ENCODE measurements at places on chromosomes 3 and 15. TPM values are rescaled to one million over a fixed set of nuclear protein-coding genes. Genes with fewer than 3 reads are reported as not detected.

THPO gene
- total RNA-seq, result 0.85 TPM

DNA sequence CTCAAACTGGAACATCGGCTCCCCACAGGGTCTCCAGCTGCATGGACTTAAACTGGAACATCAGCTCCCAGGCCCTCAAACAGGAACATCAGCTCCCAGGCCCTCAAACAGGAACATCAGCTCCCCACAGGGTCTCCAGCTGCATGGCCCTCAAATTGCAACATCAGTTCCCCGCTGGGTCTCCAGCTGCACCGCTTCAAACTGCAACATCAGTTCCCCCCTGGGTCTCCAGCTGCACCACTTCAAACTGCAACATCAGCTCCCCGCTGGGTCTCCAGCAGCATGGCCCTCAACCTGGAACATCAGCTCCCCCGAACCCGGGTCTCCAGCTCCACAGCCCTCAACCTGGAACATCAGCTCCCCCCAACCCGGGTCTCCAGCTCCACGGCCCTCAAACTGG lies 82.0 kb downstream of the TFRC start:
- DNase-seq, result no peak

- DNase-seq, result no peak
Measured at GRCh38 chr15:84811828-84812227, 5.3 kb upstream of the ALPK3 start.

DNA sequence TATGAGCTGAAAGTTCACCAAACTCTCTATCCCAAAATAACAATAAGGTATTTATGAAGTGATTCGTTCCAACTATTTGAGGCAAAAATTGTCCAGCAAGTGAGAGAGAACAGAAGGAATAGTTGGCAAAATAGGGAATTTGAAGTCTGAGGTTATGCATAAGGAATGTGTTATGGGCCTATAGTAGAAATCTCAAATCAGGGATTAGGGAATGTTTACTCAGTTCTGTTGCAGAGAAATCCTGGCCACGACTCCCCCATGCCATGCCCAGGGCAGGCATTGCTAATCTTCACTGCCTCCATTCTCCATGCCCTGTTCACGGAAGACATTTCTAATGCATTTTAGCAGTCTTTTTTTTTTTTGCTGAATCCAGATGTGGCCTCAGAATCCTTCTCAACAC lies 58.6 kb downstream of the FLNB start:
- no peak for DNase-seq

GRCh38 chr3:45168451-45168850 lies 22.3 kb upstream of the CDCP1 start:
- DNase-seq, result no peak

GOLGA8M gene
- 4.9 TPM for total RNA-seq

C3orf49 gene
- not detected for total RNA-seq

FAM43A gene
- 11.4 TPM for total RNA-seq

DNA sequence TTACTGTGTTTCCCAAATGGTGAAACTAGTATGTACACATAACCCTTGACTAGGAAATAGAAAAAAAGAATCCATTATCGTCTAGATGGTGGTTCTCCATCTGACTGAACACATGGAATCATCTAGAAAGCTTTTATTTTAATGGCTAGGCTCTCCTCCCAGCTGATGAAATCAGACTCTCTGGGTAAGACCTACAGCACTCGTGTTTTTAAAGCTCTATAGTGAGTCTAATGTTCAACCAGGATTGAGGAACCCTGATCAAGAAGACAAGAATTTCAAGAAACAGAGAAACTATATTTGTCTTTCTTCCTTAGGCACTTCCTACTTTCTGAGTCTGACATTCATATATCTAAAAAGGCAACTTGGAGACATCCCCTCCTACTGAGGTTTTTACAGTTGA lies 118.8 kb downstream of the TMCO5A start:
- DNase-seq, result no peak

PLXNA1 gene
- 29.0 TPM for total RNA-seq

SNAP23 gene
- 55.0 TPM for total RNA-seq

DNA sequence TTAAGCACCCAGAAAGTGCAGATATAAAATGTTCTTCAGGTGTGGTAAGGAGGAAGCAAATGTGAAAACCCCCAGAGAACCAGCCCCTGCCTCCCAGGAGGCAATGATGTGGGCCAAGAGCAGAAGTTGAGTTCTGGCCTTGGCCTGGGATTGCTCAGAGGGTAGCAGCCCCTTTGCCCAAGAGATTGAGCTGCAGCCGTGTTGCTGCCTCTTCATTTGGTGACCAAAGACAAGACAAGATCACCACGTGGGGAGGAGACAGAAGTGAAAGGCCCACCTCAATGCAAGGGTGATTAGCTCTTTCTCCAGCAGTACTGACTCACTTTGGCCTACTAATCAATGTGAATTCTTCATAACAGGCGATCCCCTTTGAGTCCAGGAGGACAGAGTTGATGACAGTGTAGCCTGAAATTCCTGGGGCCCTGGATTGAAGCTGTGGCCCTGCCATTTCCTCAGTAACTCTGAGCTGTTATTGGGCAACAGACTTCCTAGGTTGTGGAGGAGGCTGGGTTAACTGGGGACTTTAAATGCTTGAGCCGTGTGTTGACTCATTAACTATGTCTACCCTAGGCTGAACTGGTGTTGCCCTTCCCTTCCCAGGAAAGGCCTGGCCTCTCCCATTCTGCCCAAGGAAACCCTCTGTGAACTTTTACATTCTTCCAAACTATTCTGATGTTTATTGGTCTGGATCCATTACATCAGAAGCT lies 86.5 kb downstream of the ST6GAL1 start:
- no peak for DNase-seq

DNA sequence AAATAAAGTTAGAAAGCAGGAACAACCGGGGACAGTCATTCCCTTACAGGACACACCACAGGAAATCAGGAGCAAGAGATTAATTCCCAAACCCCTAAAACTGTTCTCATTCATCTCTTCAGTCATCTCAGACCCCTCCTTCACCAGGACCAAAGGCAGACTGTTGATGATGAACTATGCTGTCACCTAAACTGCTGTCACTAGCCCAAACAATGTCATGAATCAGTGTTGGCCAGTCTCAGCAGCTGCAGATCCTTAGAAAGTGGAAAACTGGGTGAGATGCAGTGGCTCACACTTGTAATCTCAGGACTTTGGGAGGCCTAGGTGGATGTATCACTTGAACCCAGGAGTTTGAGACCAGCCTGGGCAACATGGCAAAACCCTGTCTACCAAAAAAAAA lies 909.6 kb downstream of the ROBO1 start:
- peak; percentile 49 for DNase-seq

MOBP gene
- 0.16 TPM for total RNA-seq

GRCh38 chr3:52520716-52521487 lies 12.8 kb downstream of the NT5DC2 start:
- DNase-seq, result peak; percentile 67

GRCh38 chr15:68666812-68667450 lies 88.1 kb downstream of the CORO2B start:
- DNase-seq, result no peak

- DNase-seq, result no peak
Measured at GRCh38 chr3:126418661-126419131, 24.0 kb downstream of the CFAP100 start.

CFAP100 gene
- total RNA-seq, result not detected

MME gene
- total RNA-seq, result 8.4 TPM

SUSD5 gene
- total RNA-seq, result 13.8 TPM

DNA sequence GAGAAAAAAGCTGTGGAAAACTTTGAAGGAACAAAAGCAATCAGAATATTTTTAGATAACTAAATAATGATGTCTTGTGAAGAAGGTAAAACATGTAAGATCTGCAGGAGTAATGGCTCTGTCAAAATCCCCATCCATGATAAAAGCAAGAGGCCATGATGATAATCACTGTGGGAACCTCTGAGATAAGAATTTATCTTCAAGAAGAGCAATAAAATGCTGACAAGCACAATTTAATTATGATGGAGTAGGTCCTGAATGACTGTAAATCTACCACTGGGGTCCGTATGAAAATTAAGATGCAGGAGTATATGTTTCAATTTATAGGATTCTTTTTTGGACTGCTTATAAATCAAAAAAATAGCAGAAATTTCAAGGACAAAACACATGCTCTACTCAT lies 68.3 kb upstream of the CHMP2B start:
- no peak for DNase-seq

DNA sequence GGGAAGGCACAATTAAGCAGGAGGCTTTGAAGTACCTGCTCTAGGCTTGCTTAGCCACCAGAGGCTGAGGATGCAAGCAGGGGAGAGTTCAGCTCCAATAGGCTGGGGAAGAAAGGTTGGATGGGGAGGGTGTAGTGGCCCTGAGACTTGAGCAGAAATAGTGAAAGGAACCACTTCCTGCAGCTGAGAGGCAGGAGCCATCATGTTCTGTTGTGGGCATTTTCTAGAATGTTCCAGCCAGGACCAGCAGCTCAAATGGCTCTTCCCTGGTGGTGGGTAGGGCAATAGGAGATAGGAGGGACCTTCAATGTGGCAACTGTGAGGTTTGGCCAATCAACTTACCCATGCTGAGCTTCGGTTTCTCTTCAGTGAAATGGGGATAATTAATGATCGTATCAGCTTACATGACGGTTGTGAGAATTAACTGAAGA lies 79.1 kb upstream of the CGNL1 start:
- DNase-seq, result no peak

- no peak for DNase-seq
Measured at GRCh38 chr3:113193288-113193687, 18.1 kb upstream of the BOC start.

GRCh38 chr3:167862104-167862730 lies 126.7 kb downstream of the SERPINI1 start:
- DNase-seq, result no peak

DNA sequence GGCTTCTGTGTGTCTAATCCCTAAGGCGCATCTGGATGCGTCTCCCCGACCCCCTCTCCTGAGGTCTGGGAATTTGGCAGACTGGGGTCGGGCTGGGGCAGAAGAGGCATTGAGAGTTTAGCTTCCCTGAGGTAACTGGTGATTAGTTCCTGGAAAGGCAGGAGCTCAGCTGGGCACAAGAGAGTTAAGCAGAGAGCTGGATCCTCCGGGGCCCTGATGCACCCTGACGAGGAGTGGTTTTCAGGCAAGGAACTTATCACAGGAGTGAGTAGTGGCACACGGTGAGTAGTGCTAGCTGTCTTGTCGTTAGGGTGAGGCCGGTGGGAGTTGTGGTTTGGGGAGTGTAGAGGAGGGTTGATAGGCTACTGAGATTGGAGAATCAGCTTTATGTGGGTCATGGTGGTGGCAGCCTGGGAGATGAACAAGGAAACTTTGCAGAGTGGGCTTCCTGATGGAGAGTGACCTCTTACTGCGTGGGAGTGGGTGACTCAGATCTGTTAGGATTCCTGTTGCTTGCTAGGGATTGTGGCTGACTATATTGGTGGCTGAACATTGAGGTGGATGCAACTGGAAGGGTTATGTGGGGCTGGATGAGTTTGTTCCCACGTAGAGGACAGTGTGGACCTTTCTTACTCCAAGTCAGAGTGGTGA lies 897 bp downstream of the RAD54L2 start:
- peak; percentile 33 for DNase-seq

Data from kidney (tissue), 22 donors.